ENCODE measurements at places on chromosomes 6 and 20. TPM values are rescaled to one million over a fixed set of nuclear protein-coding genes. Genes with fewer than 3 reads are reported as not detected.

Gene CRISP3
- not detected for total RNA-seq

Gene FOXC1
- 2.6 TPM for total RNA-seq

Gene HACE1
- total RNA-seq: 16.4 TPM

Gene GGTLC1
- not detected for total RNA-seq

Gene LY6G6C
- not detected for total RNA-seq

Gene KCNQ2
- not detected for total RNA-seq

Gene CDH4
- under 0.01 TPM for total RNA-seq

Gene TFAP2C
- 1.2 TPM for total RNA-seq

Gene PPP1R3D
- 5.7 TPM for total RNA-seq

Gene NKAPL
- 1.6 TPM for total RNA-seq

Gene RAMACL
- 5.5 TPM for total RNA-seq

Gene PPP1R18
- 44.5 TPM for total RNA-seq

Gene CTCFL
- total RNA-seq: not detected

Gene CRISP2
- not detected for total RNA-seq

Gene SAMD5
- not detected for total RNA-seq

Gene SLC22A16
- not detected for total RNA-seq

Gene RSPH9
- 0.73 TPM for total RNA-seq

Gene FOXS1
- total RNA-seq: not detected

Gene MAPK13
- total RNA-seq: 12.1 TPM

Gene TCP11
- 0.37 TPM for total RNA-seq

Gene MOCS1
- total RNA-seq: 12.5 TPM

Gene MLIP
- total RNA-seq: not detected

Gene ZNF341
- 1.8 TPM for total RNA-seq

Gene SLC17A1
- total RNA-seq: not detected

Gene BPIFB4
- not detected for total RNA-seq

Gene ANKS1A
- total RNA-seq: 5.5 TPM

Gene MYB
- total RNA-seq: under 0.01 TPM

Gene AK9
- total RNA-seq: 3.7 TPM

Gene PSORS1C2
- total RNA-seq: not detected

Gene MYLK2
- 0.37 TPM for total RNA-seq

Gene RAET1L
- not detected for total RNA-seq

Gene TNFRSF21
- total RNA-seq: 30.1 TPM

Gene TREML2
- total RNA-seq: not detected

Gene HRH3
- total RNA-seq: not detected

Gene LPIN3
- total RNA-seq: 14.3 TPM

Gene LY6G6F
- total RNA-seq: not detected

Gene MYMX
- not detected for total RNA-seq

Data from subcutaneous preadipocyte (primary cell).